Activated CD8-positive, alpha-beta T cell treated with anti-CD3 and anti-CD28 coated beads, Interleukin-2, amount 10 ng/mL, durations not matched to agents 7 days and 5 days (primary cell): ENCODE measurements at places on chromosomes 5 and 9. TPM values are rescaled to one million over a fixed set of nuclear protein-coding genes. Genes with fewer than 3 reads are reported as not detected.

DNA sequence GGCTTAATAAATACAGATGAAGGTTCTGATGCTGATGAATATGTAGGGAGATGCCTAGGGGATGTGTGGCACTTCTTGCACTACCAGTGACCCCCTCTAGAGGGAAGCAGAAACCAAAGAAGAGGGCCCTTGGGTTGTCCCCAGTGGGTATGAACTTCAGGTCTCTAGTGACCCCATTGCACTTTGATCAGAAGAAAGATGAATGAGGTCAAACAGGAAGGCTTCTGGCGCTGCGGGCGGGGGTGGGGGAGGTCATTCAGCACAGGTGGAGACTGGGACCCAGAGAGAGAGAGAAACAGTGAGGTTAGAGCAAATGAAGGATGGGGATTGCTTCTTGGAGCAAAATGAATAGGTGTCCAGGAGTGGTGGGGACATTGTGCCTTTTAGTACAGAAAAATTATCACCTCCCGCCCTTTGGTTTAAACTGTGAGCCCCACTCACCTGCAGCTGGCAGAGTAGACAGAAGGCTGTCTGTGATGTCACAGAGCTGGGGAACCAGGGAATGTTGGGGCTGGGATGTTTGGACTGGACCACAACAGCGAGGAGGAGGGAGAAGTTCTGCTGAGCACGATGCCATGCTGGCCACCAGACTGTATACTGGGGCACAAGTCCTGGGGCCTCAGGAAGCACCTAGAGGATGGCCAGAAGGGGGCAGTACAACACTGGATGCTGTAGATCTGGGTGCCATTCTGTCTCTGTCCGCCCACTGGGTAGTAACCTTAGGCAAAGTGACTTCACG lies at the start of gene TEX48:
TSS of gene TEX48 (minus strand) at position 599 of the 739 bp plus-strand sequence. CDS start 10,469 bp downstream, outside the sequence.
- H3K27ac ChIP-seq, result peak within 1 kb of the TSS; percentile 85
- H3K4me1 ChIP-seq, result peaks cover 71% of the 10 kb centered on the region
- peak within 1 kb of the TSS; percentile 7 for H3K4me3 ChIP-seq

- H3K27me3 ChIP-seq, result peaks cover 18% of the 10 kb centered on the region
- H3K4me3 ChIP-seq, result no peak overlapping the region
- no peaks in the 10 kb centered on the region for H3K36me3 ChIP-seq
Observed at GRCh38 chr5:10474521-10475075, 32.9 kb downstream of the ROPN1L start.

- H3K27me3 ChIP-seq, result no peaks in the 10 kb centered on the region
- H3K4me1 ChIP-seq, result no peaks in the 10 kb centered on the region
- DNase-seq, result no peak
Observed at GRCh38 chr9:15711531-15711930, 158.7 kb downstream of the CCDC171 start.

DNA sequence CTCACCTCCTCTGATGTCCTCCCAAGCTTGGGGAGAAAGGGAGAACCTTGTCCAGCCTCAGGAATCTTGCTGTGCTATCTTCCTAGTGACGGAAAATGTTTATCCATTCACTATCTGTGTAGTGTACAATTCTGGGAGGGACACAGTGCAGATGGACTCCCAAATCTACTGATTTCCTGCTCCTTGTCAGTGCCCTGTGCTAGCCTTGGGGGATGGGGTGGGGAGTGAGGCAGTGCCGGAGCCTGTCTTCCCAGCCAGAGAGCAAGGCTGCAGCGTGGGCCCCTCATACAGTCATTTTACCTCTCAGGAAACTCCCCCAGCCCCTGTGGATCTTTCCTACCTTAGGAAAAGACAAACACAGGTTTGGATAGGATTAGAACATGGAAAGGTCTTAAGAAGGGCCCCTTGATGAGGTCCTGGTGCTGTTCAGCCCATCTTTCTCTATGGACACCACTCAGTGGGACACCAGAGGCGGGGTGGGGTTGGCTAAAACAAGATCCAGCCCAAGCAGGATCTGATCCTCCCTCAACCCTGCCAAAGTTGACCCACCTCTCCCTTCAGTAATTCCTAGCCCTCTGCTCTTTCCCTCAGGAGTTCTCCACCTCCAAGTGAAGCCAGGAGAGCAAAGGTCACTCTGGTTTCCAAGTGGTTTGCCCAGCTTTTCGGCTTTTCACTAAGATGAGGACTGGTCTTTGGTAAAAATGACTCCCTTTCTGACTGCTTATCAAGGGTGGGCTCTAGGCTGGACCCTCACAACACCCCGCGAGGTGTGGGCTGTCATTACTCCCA lies 3.4 kb downstream of the DOLK start:
- DNase-seq, result no peak
- no peaks in the 10 kb centered on the region for H3K27me3 ChIP-seq
- no peak overlapping the region for H3K4me3 ChIP-seq

DNA sequence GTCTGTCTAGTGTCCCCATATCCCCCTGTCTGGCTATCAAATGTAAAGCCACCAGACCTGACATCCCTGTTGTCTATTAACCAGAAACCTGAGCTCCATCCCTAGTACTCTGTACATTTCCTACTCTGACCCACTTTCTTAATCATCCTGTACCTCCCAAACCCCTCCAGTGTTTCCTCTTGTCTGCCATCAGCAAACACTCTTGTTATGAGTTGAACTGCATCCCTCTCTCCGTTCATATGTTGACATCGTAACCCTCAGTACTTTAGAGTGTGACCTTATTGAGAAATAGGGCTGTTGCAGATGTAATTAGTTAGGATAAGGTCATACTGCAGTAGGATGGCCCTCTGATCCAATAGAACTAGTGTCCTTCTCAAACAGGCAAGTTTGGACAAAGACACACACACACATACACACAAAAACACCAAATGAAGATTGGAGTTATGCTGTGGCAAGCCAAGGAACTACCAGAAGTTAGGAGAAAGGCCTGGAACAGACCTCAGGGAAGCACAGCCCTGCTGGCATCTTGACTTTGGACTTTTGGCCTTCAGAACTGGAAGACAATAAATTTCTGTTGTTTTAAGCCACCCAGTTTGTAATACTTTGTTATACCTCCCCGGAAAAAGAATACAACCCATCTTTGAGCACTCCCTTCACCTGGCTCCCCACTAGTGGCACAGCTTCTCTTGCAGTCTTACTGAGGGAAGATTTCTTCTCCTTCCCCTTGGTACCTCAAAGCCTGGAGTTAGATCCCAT lies 180.0 kb upstream of the PTGER4 start:
- H3K36me3 ChIP-seq, result no peaks in the 10 kb centered on the region
- no peak overlapping the region for H3K4me3 ChIP-seq
- H3K4me1 ChIP-seq, result peaks cover 13% of the 10 kb centered on the region
- no peaks in the 10 kb centered on the region for H3K27me3 ChIP-seq
- H3K27ac ChIP-seq, result no peak overlapping the region
- DNase-seq, result no peak

DNA sequence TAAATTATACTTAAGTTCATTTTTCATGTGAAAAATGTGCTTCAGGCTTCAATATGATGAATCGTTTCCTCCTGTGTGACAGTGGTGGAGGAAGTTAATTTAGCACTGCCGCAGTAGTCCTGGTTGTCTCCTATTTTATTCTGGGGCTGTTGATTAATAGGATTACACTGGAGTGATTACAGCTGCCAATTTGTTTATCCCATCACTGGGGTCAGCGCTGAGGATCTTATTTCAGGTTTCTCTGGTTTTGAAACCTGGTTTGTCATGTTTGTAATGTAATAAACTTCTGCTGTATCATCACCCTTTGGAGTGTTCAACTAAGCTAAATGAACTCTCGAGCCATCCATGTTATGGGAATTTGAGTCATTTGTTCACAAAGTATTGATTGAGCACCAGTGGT lies 241.7 kb upstream of the KCNN2 start:
- H3K36me3 ChIP-seq, result no peaks in the 10 kb centered on the region
- no peak overlapping the region for H3K4me3 ChIP-seq

DNA sequence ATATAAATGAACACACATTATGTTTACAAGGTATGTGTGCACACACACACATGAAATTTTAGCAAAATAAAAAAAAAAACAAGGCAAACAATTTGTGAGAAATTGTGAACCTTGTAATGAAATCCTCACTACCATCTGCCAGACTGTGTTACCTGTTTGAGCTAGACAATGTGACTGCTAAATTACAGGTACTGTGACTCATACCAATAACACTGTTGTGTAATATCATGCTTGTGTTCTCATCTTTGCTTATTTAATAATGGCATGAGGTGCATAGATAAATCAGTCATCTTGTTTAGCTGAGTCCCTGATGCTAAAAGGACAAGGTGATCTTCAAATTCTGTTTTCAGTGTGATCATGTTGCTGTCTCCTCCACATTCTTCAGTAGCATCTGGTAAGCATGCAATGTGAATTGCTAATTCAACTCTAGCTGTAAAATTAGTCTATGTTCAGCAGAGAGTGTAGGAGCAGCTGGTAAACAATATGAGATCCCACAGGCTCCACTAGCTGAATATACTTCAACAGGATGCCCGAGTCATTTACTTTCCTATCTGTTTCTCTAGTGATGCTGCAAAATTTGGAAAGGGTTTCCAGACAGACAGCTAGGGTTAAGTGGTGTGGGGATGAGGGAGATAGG lies 966.3 kb upstream of the C9orf72 start:
- no peaks in the 10 kb centered on the region for H3K4me1 ChIP-seq
- H3K36me3 ChIP-seq, result no peaks in the 10 kb centered on the region
- DNase-seq, result no peak
- no peaks in the 10 kb centered on the region for H3K27me3 ChIP-seq
- no peak overlapping the region for H3K4me3 ChIP-seq
- no peak overlapping the region for H3K27ac ChIP-seq

- H3K4me1 ChIP-seq, result peaks cover 5% of the 10 kb centered on the region
- H3K36me3 ChIP-seq, result no peaks in the 10 kb centered on the region
- peaks cover 16% of the 10 kb centered on the region for H3K27me3 ChIP-seq
- no peak overlapping the region for H3K4me3 ChIP-seq
Observed at GRCh38 chr5:66987949-66988838, 208.4 kb downstream of the CD180 start.

DNA sequence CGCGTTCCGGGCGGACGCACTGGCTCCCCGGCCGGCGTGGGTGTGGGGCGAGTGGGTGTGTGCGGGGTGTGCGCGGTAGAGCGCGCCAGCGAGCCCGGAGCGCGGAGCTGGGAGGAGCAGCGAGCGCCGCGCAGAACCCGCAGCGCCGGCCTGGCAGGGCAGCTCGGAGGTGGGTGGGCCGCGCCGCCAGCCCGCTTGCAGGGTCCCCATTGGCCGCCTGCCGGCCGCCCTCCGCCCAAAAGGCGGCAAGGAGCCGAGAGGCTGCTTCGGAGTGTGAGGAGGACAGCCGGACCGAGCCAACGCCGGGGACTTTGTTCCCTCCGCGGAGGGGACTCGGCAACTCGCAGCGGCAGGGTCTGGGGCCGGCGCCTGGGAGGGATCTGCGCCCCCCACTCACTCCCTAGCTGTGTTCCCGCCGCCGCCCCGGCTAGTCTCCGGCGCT lies at the start of gene DAPK1:
TSS of gene DAPK1 (plus strand) at position 264 of the 442 bp plus-strand sequence. CDS start 1,211 bp downstream, outside the sequence.
- no peak for DNase-seq
- no peak within 1 kb of the TSS for H3K27ac ChIP-seq
- H3K27me3 ChIP-seq, result peaks cover 38% of the 10 kb centered on the region
- peak within 1 kb of the TSS; percentile 40 for H3K4me3 ChIP-seq
- H3K4me1 ChIP-seq, result peaks cover 5% of the 10 kb centered on the region

GRCh38 chr5:172605466-172605865 lies 35.6 kb upstream of the NEURL1B start:
- H3K27ac ChIP-seq, result no peak overlapping the region
- H3K36me3 ChIP-seq, result no peaks in the 10 kb centered on the region
- no peak for DNase-seq

GRCh38 chr5:51138164-51138563 lies 245.1 kb upstream of the ISL1 start:
- no peaks in the 10 kb centered on the region for H3K36me3 ChIP-seq
- H3K4me3 ChIP-seq, result no peak overlapping the region
- no peaks in the 10 kb centered on the region for H3K27me3 ChIP-seq

- DNase-seq, result no peak
- H3K4me3 ChIP-seq, result no peak overlapping the region
- H3K27me3 ChIP-seq, result no peaks in the 10 kb centered on the region
- H3K27ac ChIP-seq, result no peak overlapping the region
- peaks cover 2% of the 10 kb centered on the region for H3K4me1 ChIP-seq
- no peaks in the 10 kb centered on the region for H3K36me3 ChIP-seq
Observed at GRCh38 chr5:42881416-42882117, 69.9 kb upstream of the SELENOP start.

DNA sequence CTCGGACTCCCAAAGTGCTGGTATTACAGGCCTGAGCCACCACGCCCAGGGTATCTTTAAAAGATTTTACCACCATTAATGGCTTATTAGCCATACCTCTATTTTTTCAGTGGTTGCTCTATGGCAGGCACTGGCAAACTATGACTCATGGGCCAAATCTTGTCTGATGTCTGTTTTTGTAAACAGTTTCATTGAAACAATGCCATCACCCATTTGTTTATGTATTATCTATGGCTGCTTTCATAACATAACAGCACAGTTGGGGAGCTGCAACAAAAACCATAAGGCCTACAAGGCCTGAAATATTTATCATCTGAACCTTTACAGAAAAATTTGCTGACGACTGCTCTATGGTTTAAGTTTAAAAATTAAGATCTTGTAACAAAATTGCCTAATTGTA lies 66.8 kb downstream of the SLC38A9 start:
- H3K36me3 ChIP-seq, result peaks cover 45% of the 10 kb centered on the region
- H3K4me1 ChIP-seq, result peaks cover 17% of the 10 kb centered on the region
- no peak overlapping the region for H3K27ac ChIP-seq
- no peak for DNase-seq

Gene ANKRD34B
- total RNA-seq, result not detected

Gene C5orf52
- not detected for total RNA-seq

GRCh38 chr5:35856765-35857351 lies at the start of gene IL7R:
TSS of gene IL7R (plus strand) at chr5:35856891. CDS start at chr5:35856978, 87 bp downstream.
- H3K4me1 ChIP-seq, result peaks cover 86% of the 10 kb centered on the region
- H3K27me3 ChIP-seq, result no peaks in the 10 kb centered on the region
- H3K4me3 ChIP-seq, result peak within 1 kb of the TSS; percentile 85

Gene AK8
- not detected for total RNA-seq

GRCh38 chr9:13274886-13275641 lies 4.4 kb downstream of the MPDZ start:
- no peaks in the 10 kb centered on the region for H3K4me1 ChIP-seq
- H3K4me3 ChIP-seq, result no peak overlapping the region
- H3K27me3 ChIP-seq, result peaks cover 8% of the 10 kb centered on the region
- no peak overlapping the region for H3K27ac ChIP-seq

DNA sequence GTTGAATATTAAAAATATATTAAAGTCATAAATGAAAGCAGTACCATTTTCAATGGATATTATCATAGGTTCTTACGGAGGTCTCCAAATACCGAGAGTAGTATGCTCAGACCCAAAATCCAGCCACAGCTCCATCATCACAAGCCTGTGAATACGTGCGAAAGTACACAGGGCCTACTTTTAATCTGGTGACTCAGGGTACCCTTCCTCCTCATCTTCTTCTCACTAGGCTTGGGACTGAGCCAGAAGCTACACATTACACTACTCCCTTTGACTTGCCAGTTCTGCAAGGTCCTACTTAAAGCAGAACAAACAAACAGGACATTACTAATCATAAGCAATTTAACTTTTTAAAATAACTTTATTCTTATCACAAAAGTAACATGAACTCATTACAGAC lies 7.6 kb upstream of the RIC1 start:
- peaks cover 21% of the 10 kb centered on the region for H3K36me3 ChIP-seq
- H3K27ac ChIP-seq, result no peak overlapping the region
- DNase-seq, result no peak
- no peak overlapping the region for H3K4me3 ChIP-seq

Gene SOX30
- total RNA-seq, result 0.11 TPM

GRCh38 chr9:127561491-127562278 lies 50.4 kb upstream of the STXBP1 start:
- H3K27me3 ChIP-seq, result no peaks in the 10 kb centered on the region
- H3K4me1 ChIP-seq, result peaks cover 84% of the 10 kb centered on the region
- H3K27ac ChIP-seq, result peak overlapping the region; percentile 97
- DNase-seq, result no peak

Gene OTULINL
- total RNA-seq, result 59.6 TPM

- peaks cover 5% of the 10 kb centered on the region for H3K27me3 ChIP-seq
- no peak overlapping the region for H3K27ac ChIP-seq
- H3K4me3 ChIP-seq, result no peak overlapping the region
- no peaks in the 10 kb centered on the region for H3K36me3 ChIP-seq
- DNase-seq, result no peak
Observed at GRCh38 chr5:148455185-148455584, 71.4 kb downstream of the FBXO38 start.

Gene IRX4
- total RNA-seq, result not detected

Gene INSYN2B
- total RNA-seq, result not detected
